ENCODE measurements at places on chromosomes 4 and X. TPM values are rescaled to one million over a fixed set of nuclear protein-coding genes. Genes with fewer than 3 reads are reported as not detected.

- no peaks in the 10 kb centered on the region for H3K36me3 ChIP-seq
- DNase-seq, result no peak
- no peaks in the 10 kb centered on the region for H3K4me1 ChIP-seq
- H3K4me3 ChIP-seq, result no peak overlapping the region
- no peak overlapping the region for H3K27ac ChIP-seq
Measured at GRCh38 chr4:37763831-37764230, 62.7 kb upstream of the PGM2 start.

GRCh38 chr4:27915822-27916221 lies 1055.2 kb downstream of the STIM2 start:
- no peak overlapping the region for H3K4me3 ChIP-seq
- H3K36me3 ChIP-seq, result no peaks in the 10 kb centered on the region
- H3K27ac ChIP-seq, result no peak overlapping the region
- H3K4me1 ChIP-seq, result no peaks in the 10 kb centered on the region
- H3K27me3 ChIP-seq, result no peaks in the 10 kb centered on the region

DNA sequence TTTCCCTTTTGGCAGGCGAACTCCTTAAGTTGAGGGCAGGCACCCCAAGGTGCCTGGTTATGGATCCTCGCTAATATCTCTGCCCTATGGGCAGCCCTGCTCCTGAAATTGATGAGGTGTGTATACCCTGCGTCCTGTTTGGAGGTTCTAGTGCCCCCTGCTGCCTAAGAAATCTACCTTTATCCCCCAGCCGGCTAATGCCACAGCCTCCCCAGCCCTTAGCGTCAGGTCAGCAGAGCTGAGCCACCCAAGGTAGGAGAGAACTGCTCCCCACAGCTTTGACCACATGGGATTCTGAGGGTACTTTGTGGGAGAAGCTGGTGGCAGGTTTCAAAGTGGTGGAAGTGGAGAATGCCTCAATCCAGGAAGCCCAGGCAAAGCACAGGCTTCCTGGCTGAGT lies 50.8 kb downstream of the ANAPC4 start:
- no peak overlapping the region for H3K27ac ChIP-seq
- DNase-seq, result no peak
- H3K4me3 ChIP-seq, result no peak overlapping the region
- H3K36me3 ChIP-seq, result no peaks in the 10 kb centered on the region
- H3K27me3 ChIP-seq, result no peaks in the 10 kb centered on the region

The GAGE2A gene
- total RNA-seq, result 28.8 TPM

The NR0B1 gene
- 60.6 TPM for total RNA-seq

The GPR34 gene
- 3.8 TPM for total RNA-seq

GRCh38 chr4:54498661-54499111 lies 159.1 kb upstream of the KIT start:
- H3K27ac ChIP-seq, result no peak overlapping the region
- no peaks in the 10 kb centered on the region for H3K27me3 ChIP-seq
- H3K4me1 ChIP-seq, result no peaks in the 10 kb centered on the region
- no peak overlapping the region for H3K4me3 ChIP-seq
- no peaks in the 10 kb centered on the region for H3K36me3 ChIP-seq

- H3K4me1 ChIP-seq, result no peaks in the 10 kb centered on the region
- no peaks in the 10 kb centered on the region for H3K36me3 ChIP-seq
- DNase-seq, result no peak
- no peak overlapping the region for H3K27ac ChIP-seq
Measured at GRCh38 chr4:123390846-123391456, 5.6 kb upstream of the SPRY1 start.

The VEGFD gene
- total RNA-seq, result 1.5 TPM

- H3K36me3 ChIP-seq, result no peaks in the 10 kb centered on the region
- DNase-seq, result peak; percentile 38
- H3K4me3 ChIP-seq, result peak within 1 kb of the TSS; percentile 54
- no peaks in the 10 kb centered on the region for H3K4me1 ChIP-seq
- no peaks in the 10 kb centered on the region for H3K27me3 ChIP-seq
Measured at GRCh38 chr4:121951521-121952110, at the start of gene TRPC3. TSS of gene TRPC3 (minus strand) at chr4:121952060. CDS start at chr4:121951680, 380 bp downstream.

- DNase-seq, result no peak
- H3K4me1 ChIP-seq, result no peaks in the 10 kb centered on the region
- no peak overlapping the region for H3K4me3 ChIP-seq
- no peaks in the 10 kb centered on the region for H3K36me3 ChIP-seq
- no peak overlapping the region for H3K27ac ChIP-seq
- H3K27me3 ChIP-seq, result no peaks in the 10 kb centered on the region
Measured at GRCh38 chrX:137575596-137576255, 9.8 kb downstream of the ZIC3 start.

- H3K4me3 ChIP-seq, result no peak overlapping the region
- no peaks in the 10 kb centered on the region for H3K4me1 ChIP-seq
- DNase-seq, result no peak
- no peak overlapping the region for H3K27ac ChIP-seq
Measured at GRCh38 chrX:84709987-84710386, 207.7 kb upstream of the HDX start.

DNA sequence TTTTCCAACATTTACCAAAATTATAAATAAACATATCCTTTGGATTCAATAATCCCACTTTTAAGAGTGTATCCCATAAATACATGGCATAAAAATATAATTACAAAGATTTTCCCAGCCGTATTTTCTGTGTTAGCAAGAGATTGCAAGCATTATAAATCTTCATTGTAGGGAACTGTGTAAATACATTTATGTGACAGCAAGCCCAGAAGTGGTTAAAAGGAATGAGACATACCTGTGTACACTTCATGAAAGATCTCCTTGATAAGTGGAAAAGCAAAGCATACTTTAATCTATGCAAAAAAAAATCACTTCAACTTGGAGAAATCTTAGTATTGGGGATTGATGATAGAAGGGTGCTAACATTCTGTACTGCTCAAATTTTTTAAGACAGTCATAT lies 173.1 kb downstream of the GASK1B start:
- H3K4me3 ChIP-seq, result no peak overlapping the region
- no peaks in the 10 kb centered on the region for H3K27me3 ChIP-seq
- no peaks in the 10 kb centered on the region for H3K4me1 ChIP-seq
- no peak overlapping the region for H3K27ac ChIP-seq

The ZMAT1 gene
- total RNA-seq, result 17.7 TPM

The HSD17B13 gene
- total RNA-seq, result 0.81 TPM

DNA sequence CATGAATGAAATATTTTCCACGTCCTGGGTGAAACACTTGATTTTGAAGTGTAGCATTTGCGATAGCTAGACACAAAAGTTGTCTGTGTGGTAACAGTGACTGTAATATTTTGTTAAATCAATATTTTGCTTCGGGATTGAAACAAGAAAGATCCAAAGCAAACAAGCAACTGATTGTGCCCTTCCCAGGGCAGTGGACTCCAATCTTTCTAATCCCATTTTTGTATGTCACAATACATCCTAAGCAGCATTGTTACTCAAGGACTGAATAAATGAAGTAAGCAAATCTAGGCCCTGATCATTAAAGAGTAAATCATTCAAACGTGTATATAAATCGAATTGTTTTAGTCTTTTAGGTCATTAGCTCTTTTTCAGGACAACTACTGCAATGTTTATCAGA lies 2.8 kb downstream of the ITM2A start:
- H3K27ac ChIP-seq, result no peak overlapping the region
- H3K4me1 ChIP-seq, result no peaks in the 10 kb centered on the region
- no peaks in the 10 kb centered on the region for H3K36me3 ChIP-seq
- no peak for DNase-seq
- H3K27me3 ChIP-seq, result no peaks in the 10 kb centered on the region
- H3K4me3 ChIP-seq, result no peak overlapping the region

The SPRY1 gene
- total RNA-seq, result 52.0 TPM

The APELA gene
- total RNA-seq, result not detected

GRCh38 chr4:182593864-182594263 lies 323.3 kb downstream of the DCTD start:
- no peak overlapping the region for H3K27ac ChIP-seq
- no peak overlapping the region for H3K4me3 ChIP-seq
- no peaks in the 10 kb centered on the region for H3K27me3 ChIP-seq

- H3K4me1 ChIP-seq, result no peaks in the 10 kb centered on the region
- no peak overlapping the region for H3K4me3 ChIP-seq
- no peaks in the 10 kb centered on the region for H3K27me3 ChIP-seq
- H3K36me3 ChIP-seq, result no peaks in the 10 kb centered on the region
- no peak for DNase-seq
Measured at GRCh38 chr4:94480362-94480951, 28.7 kb downstream of the PDLIM5 start.

The FUNDC2 gene
- total RNA-seq, result 65.0 TPM

- peak overlapping the region; percentile 70 for H3K27ac ChIP-seq
- peak; percentile 78 for DNase-seq
- no peak overlapping the region for H3K4me3 ChIP-seq
- no peaks in the 10 kb centered on the region for H3K27me3 ChIP-seq
- no peaks in the 10 kb centered on the region for H3K36me3 ChIP-seq
Measured at GRCh38 chr4:25117274-25117673, 43.0 kb downstream of the SEPSECS start.

DNA sequence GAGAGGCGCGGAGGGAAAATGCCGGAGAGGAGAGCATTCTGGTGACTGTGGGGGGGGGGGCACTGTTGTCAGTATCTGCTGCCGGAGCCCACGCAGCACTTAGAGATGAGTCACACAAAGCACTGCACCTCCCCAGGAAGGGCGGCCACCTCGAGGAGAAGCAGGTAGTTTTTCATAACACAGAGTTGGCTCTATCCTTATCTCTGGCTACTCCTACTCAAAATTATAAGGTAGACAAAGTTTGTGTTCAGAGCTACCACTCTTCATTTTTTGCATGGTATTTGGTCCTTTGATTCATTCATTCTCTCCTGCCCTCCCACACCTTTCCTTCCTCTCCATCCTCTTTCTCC lies 76.2 kb upstream of the SCOC start:
- no peaks in the 10 kb centered on the region for H3K36me3 ChIP-seq
- H3K27me3 ChIP-seq, result no peaks in the 10 kb centered on the region
- H3K4me3 ChIP-seq, result no peak overlapping the region
- peaks cover 16% of the 10 kb centered on the region for H3K4me1 ChIP-seq
- H3K27ac ChIP-seq, result no peak overlapping the region

GRCh38 chr4:57333684-57334083 lies 223.5 kb upstream of the IGFBP7 start:
- DNase-seq, result no peak
- no peak overlapping the region for H3K27ac ChIP-seq
- no peaks in the 10 kb centered on the region for H3K36me3 ChIP-seq
- no peaks in the 10 kb centered on the region for H3K4me1 ChIP-seq
- H3K4me3 ChIP-seq, result no peak overlapping the region

The CLOCK gene
- 43.4 TPM for total RNA-seq

DNA sequence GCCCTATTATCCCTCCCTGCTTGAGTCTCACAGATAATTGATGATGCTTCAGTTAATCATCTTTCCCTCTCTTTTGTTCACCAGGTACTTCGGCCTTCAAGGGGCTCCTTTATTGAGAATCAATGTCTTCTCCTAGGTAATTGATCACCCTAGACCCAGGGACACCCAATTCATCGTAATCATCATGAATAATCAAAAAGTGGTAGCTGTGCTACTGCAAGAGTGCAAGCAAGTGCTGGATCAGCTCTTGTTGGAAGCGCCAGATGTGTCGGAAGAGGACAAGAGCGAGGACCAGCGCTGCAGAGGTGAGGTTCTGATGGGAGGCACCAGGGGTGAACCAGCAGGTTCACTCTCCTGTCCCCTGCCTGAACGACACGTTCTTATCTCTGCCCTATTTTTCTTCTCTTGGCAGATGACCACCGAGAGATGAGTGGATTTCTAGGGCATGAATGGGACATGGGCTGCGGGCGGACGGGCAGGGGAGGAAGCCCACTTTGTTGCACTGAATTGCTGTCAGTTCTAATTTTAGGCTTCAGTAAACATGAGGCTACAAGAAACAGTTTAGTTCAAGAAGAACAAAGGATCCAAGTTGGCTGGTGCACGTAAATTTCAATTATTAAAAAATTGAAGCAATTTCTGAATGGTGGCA lies 80.5 kb downstream of the ALPK1 start:
- H3K4me3 ChIP-seq, result no peak overlapping the region
- DNase-seq, result no peak
- H3K27me3 ChIP-seq, result no peaks in the 10 kb centered on the region
- no peaks in the 10 kb centered on the region for H3K36me3 ChIP-seq
- H3K4me1 ChIP-seq, result no peaks in the 10 kb centered on the region

The CENPVL1 gene
- 5.9 TPM for total RNA-seq

DNA sequence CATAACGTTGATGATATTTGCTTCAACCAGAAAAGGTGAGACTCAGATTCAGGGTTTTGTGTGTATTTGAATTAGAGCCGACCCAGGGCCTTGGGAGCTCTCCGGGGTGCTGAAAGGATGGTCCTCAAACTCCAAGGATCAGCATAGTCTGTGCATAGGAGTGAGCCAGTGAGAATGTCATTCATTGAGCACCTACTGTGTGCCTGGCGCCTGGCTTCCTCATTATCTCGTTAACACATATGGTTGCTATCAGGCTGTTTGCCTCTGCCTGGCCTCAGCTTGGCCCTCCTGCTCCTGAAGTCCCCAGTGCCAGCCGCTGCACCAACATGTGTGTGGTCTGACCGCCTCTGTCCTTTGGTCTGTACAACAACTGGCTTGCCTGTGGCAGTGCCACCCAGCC lies 25.1 kb upstream of the JAKMIP1 start:
- no peaks in the 10 kb centered on the region for H3K27me3 ChIP-seq
- no peak overlapping the region for H3K4me3 ChIP-seq
- H3K27ac ChIP-seq, result no peak overlapping the region
- no peaks in the 10 kb centered on the region for H3K4me1 ChIP-seq
- no peaks in the 10 kb centered on the region for H3K36me3 ChIP-seq
- DNase-seq, result peak; percentile 50

GRCh38 chrX:136159611-136160025 lies 12.3 kb downstream of the FHL1 start:
- no peak overlapping the region for H3K27ac ChIP-seq
- no peaks in the 10 kb centered on the region for H3K36me3 ChIP-seq
- H3K4me3 ChIP-seq, result no peak overlapping the region

- H3K27me3 ChIP-seq, result no peaks in the 10 kb centered on the region
- no peaks in the 10 kb centered on the region for H3K36me3 ChIP-seq
- H3K27ac ChIP-seq, result no peak overlapping the region
Measured at GRCh38 chrX:126164226-126164625, 1.9 kb downstream of the DCAF12L2 start.

The RXFP1 gene
- 0.81 TPM for total RNA-seq

DNA sequence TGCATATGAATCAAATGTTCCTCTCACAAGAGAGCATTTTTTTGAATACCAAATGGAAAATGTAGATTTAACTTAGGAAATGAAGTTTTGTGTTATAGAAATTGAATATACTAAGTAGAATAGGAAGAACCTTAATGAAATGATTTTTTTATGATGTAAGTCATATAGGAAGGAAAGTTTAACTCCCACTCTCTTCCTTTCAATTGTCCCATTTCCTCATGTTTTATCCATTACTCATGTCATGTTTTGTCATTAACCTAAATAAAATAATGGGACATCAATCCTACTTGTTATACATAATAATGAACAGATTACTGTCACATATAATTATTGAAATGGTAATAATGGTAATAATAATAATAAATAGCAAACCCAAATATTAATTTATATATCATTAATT lies 22.7 kb upstream of the SRD5A3 start:
- no peak overlapping the region for H3K4me3 ChIP-seq
- no peak for DNase-seq
- H3K36me3 ChIP-seq, result no peaks in the 10 kb centered on the region

GRCh38 chr4:32189130-32189529 lies 1469.0 kb downstream of the PCDH7 start:
- no peak overlapping the region for H3K4me3 ChIP-seq
- no peaks in the 10 kb centered on the region for H3K27me3 ChIP-seq
- no peak overlapping the region for H3K27ac ChIP-seq
- no peak for DNase-seq
- H3K4me1 ChIP-seq, result peaks cover 6% of the 10 kb centered on the region
- no peaks in the 10 kb centered on the region for H3K36me3 ChIP-seq

The NUDT11 gene
- total RNA-seq, result 161 TPM

The UGT2B15 gene
- total RNA-seq, result 0.50 TPM

The BMPR1B gene
- 13.0 TPM for total RNA-seq

All from testis (tissue), 5 donors.